ENCODE measurements at places on chromosomes 2 and 18.
A peak's percentile ranks its signal among the peaks of the same experiment; 100 is the strongest.

GRCh38 chr2:238973038-238973739 is 125.3 kb downstream of the TWIST2 start:
- DNase-seq: no peak

DNA sequence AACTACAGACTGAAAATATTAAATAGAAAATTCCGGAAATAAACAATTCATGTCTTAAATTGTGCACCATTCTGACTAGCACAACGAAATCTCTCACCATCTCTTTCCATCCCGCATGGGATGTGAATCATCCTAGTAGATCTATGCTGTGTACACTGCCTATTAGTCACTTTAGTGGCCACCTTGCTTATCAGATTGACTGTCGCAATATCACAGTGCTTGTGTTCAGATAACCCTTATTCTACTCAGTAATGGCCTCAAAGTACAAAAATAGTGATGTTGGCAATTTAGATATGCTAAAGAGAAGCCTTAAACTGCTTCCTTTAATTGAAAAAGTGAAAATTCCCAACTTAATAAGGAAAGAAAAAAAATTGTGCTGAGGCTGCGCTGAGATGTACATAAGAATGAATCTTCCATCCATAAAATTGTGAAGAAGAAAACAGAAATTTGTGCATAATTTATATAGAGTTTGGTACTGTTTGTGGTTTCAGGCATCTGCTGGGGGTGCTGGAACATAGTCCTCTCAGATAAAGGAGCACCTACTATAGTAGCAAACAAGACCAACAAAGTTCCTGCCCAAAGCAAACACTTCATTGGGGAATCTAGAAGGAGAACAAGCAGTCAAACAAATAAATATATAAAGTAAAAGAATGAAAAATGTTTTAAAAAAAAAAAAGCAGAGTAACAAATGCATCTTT is 12.0 kb downstream of the PSMD1 start:
- DNase-seq: no peak

GRCh38 chr2:173044686-173045085 is 31.0 kb upstream of the MAP3K20 start:
- DNase-seq: no peak

DNA sequence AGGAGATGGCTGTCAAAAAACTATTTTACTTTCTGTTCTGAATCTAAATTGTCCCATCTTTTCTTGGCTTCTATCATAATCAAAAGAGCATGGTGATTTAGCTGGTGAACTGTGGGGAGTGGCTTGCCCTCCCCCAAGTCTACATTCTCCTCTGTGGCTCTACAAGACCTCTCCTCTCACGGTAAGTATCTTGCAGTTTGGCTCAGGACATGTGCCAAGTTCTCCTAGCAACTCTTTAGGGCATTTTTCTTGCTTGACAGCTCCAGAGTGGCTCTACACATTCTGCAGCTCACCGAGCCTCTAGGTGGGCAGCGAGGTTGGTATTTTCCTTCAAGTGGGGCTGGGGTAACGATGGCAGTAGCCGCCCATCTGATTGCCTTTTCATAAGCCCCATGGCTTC is 29.1 kb downstream of the SLC4A5 start:
- no peak for DNase-seq

- no peak for DNase-seq
These were observed 184.1 kb downstream of the MTCL1 start for GRCh38 chr18:8889489-8889888.

DNA sequence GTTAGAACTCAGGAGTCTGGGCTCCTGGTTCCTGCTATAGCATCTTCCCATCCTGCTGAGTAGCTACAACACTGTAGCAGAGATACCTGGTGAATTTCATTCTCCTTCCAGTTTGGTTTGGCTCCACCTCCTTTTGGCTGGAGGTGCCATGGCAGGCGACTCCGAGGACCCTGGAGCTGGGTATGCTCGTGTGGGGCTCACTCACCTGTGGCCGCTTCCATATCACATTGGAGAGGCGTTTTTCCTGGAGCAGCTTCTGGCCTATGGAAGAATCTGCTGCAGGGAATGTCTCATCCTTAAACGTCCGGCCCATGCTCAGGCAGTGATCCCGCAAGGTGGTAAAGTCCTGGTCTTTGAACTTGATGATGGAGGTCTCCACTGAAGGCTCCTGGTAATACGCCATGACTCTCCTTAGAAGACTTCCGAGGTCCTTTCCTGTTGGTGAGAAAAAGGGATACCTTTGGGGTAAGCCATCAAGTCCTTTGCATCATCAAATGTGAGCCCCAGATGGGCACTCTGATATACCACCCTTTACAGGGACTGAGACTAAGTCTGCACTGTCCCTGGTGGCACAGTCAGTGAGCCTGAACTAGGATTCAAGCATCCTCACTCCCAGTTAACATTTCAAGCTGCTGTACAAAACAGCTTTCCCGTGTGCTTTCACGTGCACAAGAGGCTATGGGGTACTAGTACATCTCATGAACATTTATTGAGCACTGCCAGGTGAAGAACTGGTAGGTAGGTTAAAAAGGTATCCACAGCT is 20.1 kb downstream of the CAPN13 start:
- no peak for DNase-seq

GRCh38 chr2:231037731-231038482 is 584 bp downstream of the C2orf72 start:
- DNase-seq: peak; percentile 67

DNA sequence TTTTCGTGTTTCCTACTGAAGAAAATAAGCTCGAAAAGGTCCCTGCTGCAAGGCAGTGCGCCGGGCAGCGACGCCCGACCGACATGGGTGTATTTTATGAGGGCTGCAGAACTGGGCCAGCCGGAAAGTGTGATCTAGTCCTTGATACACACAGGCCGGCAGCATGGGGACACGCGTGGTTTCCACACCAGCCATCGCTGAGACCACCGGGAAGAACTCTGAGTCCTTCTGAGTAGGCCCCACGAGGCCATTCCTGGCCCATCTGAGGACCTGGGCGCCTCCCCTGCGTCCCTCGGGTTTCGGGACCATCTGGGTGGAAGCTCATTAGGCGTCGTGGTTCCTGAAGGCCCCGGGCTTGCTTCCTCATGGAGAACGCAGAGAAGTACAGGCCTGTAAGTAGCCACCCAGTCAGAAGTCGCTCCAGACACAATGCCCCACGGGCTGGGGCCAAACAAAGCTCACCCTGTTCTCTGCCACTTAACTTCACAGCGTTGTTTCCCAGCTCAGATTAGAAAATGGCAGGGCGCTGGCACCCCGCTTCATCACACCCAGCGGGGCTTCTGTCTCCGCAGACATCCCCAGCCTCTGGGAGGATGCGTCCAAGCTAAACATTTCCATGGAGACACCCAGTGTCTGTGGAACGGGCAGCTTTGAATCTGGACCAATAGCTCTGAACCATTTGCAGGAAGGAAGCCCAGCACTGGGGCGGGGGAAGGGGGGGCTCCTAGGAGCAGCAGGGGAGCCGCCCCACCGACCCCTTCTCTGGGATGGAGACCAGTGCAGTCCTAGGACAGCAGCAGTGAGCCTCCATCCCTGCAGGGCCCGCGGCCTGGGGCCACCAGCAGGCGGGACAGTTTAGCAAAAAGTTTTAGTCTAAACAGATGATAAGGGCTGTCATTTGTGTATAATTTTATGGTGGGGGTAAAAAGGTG is 2.4 kb downstream of the NFATC1 start:
- no peak for DNase-seq

GRCh38 chr2:214629875-214630274 is 179.6 kb downstream of the BARD1 start:
- DNase-seq: no peak

- no peak for DNase-seq
These were observed 17.5 kb downstream of the SERTAD2 start for GRCh38 chr2:64635976-64636911.

- no peak for DNase-seq
These were observed 51.3 kb downstream of the DDX1 start for GRCh38 chr2:15642815-15643500.

GRCh38 chr2:85763831-85764230 is 10.0 kb downstream of the ATOH8 start:
- DNase-seq: no peak

GRCh38 chr2:148875387-148876051 is 492 bp downstream of the KIF5C start:
- DNase-seq: no peak

DNA sequence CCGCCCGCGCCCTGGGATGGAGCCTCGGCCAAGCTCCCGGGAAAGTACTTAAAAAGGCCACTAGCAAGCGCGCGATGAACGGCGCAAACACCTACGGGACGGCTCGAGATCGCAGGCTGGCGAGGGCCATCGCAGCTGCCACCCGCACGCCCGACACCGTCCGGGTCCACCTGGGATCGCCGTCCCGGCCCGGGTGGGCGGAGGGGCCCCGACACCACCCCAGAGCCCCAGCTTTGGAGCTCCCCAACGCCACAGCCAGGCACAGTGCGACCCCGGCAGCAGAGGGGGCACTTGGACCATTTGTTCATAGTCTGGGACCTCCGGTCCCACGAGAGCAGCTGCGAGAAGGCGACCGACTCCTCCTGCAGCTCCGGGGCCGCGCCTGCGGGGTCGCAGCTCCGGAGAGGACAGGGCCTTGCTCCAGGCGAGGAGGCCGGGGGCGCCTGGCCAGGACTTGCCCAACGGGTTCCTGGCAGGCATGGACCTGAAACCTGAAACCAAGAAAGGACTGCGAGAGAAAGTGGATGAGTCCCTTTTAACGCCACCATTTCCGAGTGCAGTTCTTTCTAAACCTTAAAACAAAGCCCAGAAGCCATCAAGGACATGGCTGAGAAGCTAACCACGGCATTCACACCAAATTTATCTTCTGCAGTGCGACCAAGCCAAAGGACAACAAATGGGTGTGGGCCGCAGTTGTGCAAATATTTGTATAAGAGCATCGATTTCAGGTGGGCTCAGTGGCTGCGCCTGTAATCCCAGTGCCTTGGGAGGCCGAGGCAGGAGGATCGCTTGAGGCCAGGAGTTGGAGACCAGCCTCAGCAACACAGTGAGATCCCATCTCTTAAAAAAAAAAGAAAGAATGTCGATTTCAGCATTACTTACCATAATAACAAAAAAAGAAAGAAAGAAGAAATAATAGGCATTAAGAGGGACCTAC is 54.0 kb upstream of the IMP4 start:
- DNase-seq: no peak

DNA sequence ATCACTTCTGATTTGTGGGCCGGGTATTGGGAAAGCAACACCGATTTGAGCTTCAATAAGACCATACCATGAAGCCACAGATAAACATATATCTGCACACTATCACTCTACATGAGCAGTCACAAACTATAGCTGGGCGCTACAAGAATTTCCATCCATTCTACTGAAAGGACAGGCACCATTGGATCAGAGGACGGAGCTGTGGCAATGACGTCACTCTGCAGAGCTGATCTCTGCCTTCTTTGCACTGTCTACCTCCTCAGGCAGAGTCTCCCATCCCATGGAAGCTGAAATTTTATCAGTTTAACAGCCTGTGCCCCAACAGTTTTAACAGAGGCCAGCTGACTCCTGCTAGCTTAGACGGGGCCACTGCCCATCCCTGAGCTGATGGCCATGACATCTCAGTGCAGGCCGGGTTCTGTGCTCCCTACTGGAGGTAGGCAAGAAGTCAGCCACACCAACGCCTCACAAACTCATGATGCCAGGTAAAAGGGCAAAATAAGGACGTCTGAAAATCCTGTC is 389.6 kb upstream of the SALL3 start:
- no peak for DNase-seq

DNA sequence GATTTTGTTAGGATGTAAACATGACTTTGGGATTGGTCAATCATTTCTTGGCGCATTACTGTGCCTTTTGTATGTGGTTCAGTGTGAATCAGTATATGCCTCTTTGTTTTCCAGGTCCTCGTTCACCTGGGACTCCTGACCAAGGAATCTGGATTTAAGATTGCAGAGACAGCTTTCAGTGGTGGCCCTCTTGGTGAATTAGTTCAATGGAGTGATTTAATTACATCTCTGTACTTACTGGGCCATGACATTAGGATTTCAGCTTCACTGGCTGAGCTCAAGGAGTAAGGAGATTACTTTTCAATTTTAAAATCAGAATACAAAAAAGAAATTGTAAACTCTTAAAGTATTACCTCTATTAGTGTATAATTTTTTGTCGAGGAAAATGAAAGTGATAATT is 87.6 kb downstream of the MGAT5 start:
- no peak for DNase-seq

DNA sequence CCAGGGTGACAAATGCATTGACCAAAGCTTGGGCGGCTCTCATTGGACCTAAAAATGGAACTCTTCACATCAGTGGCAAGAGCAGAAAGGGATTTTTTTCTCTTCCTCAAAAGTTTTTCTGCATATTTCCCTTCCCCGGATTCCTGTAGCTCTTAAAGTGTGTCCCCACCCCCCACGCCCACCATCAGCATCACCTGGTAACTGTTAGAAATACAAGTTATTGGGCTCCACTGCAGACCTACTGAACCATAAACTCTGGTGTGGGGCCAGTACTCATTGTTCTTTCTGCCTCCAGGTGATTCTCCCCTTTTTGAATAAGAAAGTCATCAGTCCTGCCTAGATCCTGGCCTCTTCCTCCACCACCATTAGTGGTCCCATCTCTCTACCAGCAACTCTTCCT is 1.3 kb upstream of the MYO5B start:
- no peak for DNase-seq

GRCh38 chr2:74533464-74533863 is 3.7 kb downstream of the HTRA2 start:
- no peak for DNase-seq

- DNase-seq: no peak
These were observed 235.2 kb downstream of the DYSF start for GRCh38 chr2:71688530-71688929.

- DNase-seq: no peak
These were observed 433.7 kb upstream of the GYPC start for GRCh38 chr2:126222278-126222677.

DNA sequence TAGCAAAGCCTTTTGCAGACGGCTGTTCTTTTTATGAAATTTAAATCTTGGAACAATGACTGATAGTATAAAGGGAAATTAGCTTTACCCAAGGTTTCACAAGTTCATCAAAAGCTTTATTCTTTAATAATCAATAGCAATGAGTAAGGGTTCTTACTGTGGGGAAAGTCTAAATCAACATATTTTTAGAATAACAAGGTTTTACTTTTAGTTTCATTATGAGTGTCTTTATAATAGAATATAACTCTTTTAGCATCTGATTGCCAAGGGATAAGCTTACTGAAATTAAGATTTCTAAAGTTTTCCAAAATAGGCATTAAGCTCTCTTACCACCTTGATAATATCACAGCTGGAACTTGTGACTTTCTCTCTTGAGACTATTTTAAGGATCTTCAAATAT is 1489.7 kb downstream of the LRP1B start:
- DNase-seq: no peak

DNA sequence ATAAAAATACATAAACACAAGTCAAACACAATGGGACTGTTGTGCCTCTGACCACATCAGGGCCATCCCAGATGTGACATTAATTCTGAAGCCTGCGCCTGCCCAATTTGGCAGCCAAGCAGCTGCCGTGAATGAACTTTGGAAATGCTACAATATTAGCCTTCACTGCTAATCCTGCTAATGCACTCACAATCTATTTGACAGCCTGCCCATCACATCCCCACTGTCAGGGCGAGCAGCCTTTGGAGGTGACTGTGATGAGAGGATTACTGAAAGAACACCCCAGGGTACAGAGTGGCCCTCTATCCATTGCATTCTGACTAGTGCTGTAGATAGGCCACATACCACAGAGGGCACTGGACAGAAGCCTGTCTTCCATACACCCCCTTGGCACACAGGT is 21.6 kb downstream of the OSR1 start:
- no peak for DNase-seq

GRCh38 chr2:138035608-138036217 is 71.4 kb downstream of the HNMT start:
- DNase-seq: no peak

GRCh38 chr18:6557770-6558248 is 143.1 kb upstream of the L3MBTL4 start:
- no peak for DNase-seq

GRCh38 chr2:110858135-110858725 is 125.9 kb downstream of the ACOXL start:
- DNase-seq: no peak
